Stimulated activated CD8-positive, alpha-beta memory T cell treated with anti-CD3 and anti-CD28 coated beads, Interleukin-7, amount 100 ng/mL, for 1 hour (primary cell): ENCODE measurements at places on chromosomes 2 and 18.

DNA sequence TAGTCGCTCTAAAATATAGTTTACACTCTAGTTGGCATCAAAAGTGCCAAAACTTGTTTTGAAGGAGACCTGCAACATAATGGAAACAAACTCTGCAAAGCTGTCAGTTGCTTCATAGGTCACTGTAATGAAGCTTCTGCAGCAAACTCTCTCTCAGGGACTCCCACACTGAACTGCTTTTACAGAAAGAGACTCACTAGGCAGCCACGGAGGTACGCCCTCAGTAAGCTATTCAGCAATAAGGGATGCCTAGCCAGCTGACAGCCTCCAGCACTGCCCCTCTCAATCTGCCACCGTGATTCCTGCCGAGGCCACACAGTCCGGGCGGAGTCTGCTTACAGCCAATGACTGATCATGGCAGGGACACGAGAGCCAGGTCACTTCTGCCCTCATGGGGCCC is 51.1 kb downstream of the COLEC12 start:
- no peak for DNase-seq

GRCh38 chr2:603427-603826 is 73.8 kb downstream of the TMEM18 start:
- no peak for DNase-seq

- no peak for DNase-seq
Observed at GRCh38 chr2:16161085-16161565, 220.8 kb downstream of the MYCN start.

- no peak for DNase-seq
Observed at GRCh38 chr2:97068074-97068473, 26.6 kb downstream of the FAHD2B start.

DNA sequence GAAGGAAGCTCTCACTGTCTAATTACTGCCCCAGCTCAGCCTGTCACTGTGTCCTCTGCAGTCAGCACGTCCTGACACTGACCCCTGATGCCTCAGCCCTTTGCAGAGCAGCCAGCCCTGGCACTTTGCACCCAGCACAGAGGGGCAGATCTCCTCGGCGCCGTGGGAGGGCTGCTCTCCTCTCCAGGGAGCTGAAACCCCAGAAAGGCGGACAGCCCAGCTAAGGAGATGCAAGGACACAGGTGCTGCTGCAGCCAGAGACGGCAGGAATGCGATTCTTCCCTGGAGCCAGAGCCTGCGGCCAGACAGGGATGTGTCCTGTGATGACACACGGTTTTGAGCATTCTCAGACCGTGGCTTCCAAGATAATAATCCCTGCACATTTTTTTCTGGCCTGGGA is 34.5 kb upstream of the SIX3 start:
- no peak for DNase-seq
